Activated T-helper 17 cell treated with anti-CD3 and anti-CD28 coated beads, Interleukin-2, amount 50 U/mL, for 72 hours (primary cell): ENCODE measurements at places on chromosomes 6 and 20.

DNA sequence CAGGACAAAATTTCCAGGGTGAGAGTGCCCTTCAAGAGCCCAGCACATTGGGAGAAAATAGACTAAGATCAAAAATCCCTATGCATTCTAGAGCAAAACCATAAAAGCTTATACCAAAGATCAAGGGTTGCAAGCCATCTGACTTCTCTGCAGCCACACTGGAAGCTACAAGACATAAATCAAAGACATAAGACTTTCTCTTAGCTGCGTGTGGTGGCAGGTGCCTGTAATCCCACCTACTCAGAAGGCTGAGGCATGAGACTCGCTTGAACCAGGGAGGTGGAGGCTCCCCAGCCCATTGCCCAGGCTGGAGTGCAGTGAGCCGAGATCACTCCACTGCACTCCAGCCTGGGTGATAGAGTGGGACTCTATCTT is 91.9 kb upstream of the NXT1 start:
- ATAC-seq = no peak

DNA sequence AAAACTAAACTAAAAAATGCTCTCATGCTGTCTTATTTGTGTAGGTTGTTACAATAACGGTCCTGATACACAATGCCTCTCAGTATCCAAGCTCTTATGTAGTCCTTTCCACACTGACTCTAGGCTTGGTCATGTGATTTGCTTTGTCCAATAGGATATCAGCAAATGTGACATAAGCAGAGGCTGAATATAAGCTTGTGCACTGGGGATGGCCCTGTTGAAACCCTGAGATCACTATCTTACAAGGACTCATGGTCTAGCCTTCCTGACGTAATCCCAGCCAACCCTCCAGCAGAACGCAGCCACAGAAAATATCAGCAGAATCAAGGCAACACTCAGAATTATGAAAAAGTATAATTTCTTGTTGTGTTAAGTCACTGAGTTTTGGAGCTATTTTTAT is 145.1 kb upstream of the CCN2 start:
- no peak for ATAC-seq

DNA sequence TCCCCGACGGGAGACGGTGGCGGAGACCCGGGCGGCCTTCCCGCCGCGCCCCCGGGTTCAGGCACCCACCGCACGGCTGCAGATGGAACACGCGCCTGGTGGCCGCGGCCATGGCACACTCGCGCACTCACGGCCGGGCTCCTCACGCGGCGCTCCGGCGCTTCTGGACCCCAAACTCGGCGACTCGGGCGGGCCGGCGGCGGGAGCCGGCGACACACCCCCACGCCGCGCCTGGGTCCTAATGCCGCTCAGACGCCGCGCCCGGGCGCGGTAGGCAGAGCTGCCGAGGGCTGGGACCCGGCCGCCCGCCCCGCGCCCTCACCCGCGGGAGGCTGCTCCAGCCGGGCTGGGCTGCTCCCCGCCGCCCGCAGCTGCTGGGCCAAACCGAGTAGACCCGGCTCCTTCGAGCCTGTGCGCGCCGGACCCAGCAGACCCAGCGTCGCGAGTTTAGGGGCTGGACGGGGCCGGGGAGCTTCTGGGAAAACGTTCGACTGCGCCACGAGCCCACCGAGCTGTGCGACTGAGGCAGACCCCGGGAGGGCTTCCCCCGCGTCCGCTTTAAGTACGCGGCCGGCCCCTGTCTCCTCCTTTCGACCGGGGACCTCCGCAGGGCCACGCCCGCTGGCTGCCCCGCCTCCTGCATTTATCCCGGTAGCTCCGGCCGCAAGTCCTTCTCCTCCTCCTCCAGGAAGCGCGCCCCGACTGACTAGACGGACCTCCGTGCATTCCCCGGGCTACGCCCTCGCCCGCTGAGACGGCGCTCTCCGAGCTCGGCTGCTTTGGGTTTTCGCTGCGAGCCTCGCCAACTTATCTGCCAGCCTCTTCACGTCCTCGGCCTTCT is at the start of gene SLC4A11:
Gene SLC4A11, minus strand, starts transcription at position 165 of the 841 bp plus-strand sequence. Its CDS starts 53 bp downstream, at position 112.
- peak; percentile 66 for ATAC-seq

GRCh38 chr6:108621117-108621516 is 60.4 kb downstream of the FOXO3 start:
- ATAC-seq = peak; percentile 91

GRCh38 chr6:38509713-38510112 is 130.0 kb downstream of the BTBD9 start:
- ATAC-seq = no peak

DNA sequence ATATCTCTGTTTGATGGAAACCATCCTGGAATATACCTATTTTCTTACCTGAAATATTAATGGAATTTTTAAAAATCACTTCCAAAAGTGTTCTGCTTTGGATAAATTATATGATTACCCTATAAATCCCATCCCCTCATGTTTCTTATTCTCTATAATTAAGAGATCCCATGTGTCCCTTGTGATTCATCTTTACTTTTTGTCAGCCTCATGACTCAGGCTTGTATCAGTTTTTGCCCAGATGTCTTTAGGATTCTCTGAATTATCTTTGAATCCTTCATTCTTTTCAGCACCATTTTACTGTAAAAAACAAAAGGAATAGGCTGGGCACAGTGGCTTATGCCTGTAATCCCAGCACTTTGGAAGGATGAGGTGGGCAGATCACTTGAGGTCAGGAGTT is 804.5 kb upstream of the CITED2 start:
- ATAC-seq = no peak

- no peak for ATAC-seq
These were observed 66.3 kb upstream of the FOXO3 start for GRCh38 chr6:108494434-108494833.

GRCh38 chr6:32868257-32868788 is 14.3 kb downstream of the PSMB9 start:
- peak; percentile 85 for ATAC-seq

GRCh38 chr20:37505263-37506151 is 15.5 kb upstream of the NNAT start:
- ATAC-seq = no peak

DNA sequence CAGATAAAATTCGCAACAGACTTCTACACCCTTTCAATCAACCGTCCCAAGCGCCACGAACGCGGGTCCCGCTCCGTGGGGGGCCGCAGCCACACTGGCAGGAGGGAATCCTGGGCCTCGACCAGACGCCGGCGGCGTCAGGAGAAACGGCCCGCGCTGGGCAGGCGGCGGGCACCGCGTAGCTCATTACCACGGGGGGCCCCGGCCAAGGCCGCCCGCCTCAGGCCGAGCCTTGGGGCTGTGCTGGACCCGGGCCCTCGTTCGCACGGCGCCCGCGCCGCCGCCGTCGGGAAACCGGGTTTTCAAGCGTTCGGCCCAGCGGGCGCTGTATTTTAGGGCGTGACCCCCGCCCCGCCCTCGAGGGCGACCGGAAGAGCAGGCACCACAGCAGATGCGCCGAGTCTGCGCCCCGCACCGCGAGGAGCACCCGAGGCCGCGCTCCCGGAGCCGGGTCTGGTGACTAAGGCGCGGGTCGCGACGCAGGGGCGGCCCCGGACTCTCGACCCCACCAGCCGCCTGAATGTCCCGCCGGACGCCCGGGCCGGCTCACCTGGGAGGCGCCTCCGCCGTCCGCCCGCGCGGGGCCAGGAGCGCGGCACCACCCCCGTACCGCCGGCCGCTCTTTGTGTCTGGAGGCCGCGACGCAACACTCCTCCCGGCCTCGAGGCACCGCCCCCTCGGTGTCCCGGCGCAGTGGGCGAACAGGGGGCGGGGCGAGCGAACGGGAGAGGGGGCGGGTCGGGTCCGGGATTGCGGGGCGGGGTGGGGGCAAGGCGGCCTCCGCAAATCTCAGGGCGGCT is at the start of gene NINL:
Gene NINL, minus strand, starts transcription at position 627 of the 800 bp plus-strand sequence. CDS start 58,944 bp downstream, outside the sequence.
- ATAC-seq = peak; percentile 90

- ATAC-seq = no peak
These were observed 495.5 kb upstream of the MAP3K7 start for GRCh38 chr6:91082311-91082832.

DNA sequence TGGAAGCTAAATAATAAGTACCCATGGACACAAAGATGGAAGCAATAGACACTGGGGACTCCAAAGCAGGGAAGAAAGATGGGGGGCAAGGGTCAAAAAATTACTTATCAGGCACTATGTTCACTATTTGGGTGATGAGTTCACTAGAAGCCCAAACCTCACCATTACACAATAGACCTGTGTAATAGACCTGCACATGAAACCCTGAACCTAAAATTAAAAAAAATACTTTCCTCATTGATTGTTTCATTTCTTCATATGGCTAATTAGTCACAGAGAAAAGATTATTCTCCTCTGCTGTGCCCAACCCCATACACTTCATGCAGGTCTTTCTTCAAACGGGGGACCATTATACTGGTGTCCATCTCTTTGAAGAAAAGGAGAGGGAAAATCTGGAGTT is 213.0 kb upstream of the DTNBP1 start:
- no peak for ATAC-seq

- no peak for ATAC-seq
These were observed 62.9 kb downstream of the TRMT6 start for GRCh38 chr20:5887386-5887785.

GRCh38 chr6:155259897-155260296 is 3.9 kb upstream of the CLDN20 start:
- no peak for ATAC-seq

- ATAC-seq = no peak
These were observed 1.2 kb downstream of the CSTF1 start for GRCh38 chr20:56393653-56394052.

- no peak for ATAC-seq
These were observed 61.8 kb downstream of the FAM229B start for GRCh38 chr6:112149236-112149635.

DNA sequence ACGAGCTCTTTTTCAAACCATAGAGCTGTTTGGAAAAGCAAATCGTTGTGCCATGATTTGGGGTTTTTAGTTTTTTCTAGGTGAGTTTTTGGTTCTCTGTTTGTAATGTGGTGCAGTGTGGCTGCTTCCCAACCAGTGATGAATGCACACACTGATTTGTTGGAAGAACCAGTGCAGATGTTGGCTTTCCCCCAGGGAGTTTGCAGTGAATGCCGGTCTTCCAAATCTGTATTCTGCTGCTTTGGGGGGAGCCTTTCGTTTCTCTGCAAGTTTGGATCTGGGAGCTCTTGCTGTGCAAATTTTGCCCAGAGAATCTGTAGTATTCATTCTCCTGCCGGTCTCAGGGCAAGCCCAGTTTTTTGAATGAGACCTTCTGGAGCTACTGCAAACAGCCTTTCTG is 14.5 kb downstream of the HECA start:
- ATAC-seq = no peak

GRCh38 chr6:33882154-33882553 is 78.4 kb upstream of the MLN start:
- ATAC-seq = no peak

GRCh38 chr6:32879691-32880090 is 25.7 kb downstream of the PSMB9 start:
- ATAC-seq = no peak

DNA sequence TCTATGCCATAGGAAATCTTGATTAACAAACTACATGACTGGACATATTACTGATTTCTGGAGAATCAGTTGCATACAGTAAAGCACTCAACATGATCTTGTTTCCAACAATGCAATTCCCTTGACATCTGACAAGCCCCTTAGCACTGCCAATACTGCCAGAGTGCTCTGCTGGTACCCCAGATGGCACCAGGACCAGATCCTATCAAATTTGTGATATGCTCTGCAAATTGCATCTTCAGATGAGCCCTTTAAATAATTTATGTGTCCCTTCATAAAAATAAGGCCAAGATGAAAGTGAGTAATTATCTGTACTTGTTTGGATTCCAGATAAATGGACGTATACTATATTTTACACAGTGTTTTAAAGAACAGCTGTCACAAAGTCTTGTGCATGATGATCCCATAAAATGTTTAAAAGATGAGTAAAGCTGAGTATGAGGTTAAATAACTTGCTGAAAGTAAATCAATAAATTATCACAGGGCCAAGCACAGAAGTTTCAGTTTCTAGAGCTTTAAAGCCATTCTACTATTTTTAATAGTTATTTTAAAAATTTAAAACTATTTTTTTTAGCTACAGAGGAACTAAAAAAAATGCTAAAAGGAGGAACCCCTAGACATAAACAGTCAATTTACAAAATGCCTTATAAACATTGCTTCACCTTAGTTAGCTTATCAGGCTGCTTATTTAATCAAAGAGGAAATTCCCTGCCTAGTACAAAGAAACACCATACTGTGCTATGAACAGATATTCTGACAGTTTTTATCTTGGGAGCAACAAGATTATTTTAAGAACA is 42.1 kb downstream of the NUDT3 start:
- ATAC-seq = no peak

DNA sequence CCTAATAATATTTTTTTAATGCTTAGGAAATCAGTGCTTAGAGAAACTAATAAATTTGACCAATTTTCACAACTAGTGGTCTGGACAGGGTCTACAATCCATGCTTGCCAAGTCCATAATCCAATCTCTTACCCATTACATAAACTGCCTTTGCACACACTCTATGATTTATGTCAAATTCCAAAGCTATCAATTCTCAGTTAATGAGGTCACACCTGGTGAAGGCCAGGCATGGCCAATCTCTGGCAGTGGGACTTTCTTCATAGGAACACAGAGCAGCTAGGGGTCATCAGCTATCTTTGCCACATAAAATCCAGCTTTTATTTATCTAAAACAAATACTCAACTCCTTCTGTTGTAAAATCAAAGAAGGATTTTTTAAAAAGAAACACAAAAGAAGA is 21.2 kb downstream of the PAK5 start:
- ATAC-seq = no peak

- ATAC-seq = no peak
These were observed 93.7 kb upstream of the PROKR2 start for GRCh38 chr20:5410470-5410869.

DNA sequence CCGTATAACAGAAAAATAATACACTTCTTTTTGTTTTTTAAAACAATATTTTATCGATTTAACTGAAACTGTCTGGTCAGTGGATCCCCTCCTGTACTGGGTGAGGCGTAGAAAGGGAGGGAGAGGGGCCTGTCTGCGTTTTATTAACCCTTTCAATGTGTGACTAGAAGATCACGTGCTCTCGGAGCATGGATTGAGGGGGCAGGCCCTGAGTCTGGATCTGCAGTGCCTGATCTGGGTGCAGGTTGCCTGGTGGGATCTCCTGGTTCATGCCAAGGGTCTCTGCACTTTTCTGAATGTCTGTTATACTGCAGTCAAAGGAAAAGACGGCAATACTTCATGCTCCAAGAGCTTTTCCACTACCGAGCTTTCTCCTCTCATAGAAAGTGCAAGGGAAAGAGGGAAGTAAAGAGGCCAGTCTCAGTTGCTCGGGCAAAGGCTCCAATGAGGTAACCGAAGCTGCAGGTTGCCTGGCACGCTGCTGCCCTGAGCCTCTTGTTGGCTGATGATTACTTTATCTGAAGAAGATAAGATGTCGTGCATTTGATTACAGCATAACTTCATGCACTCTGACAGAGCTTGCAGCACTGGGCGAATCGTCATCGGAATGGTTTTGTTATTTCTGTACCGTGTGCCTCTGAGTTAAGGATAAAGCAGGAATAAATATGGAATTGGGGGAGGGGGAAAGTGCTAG is 167.5 kb upstream of the PMEPA1 start:
- ATAC-seq = no peak

GRCh38 chr6:106112433-106112832 is 26.3 kb downstream of the PRDM1 start:
- ATAC-seq = peak; percentile 29

GRCh38 chr6:122790423-122791309 is 1.6 kb downstream of the SMPDL3A start:
- no peak for ATAC-seq
